ENCODE measurements at places on chromosomes 7 and 10. TPM values are rescaled to one million over a fixed set of nuclear protein-coding genes. Genes with fewer than 3 reads are reported as not detected.

- H3K4me1 ChIP-seq, result peaks cover 14% of the 10 kb centered on the region
- H3K27me3 ChIP-seq, result no peaks in the 10 kb centered on the region
- H3K27ac ChIP-seq, result no peak overlapping the region
- H3K36me3 ChIP-seq, result peaks cover 16% of the 10 kb centered on the region
- DNase-seq, result no peak
- no peak overlapping the region for H3K4me3 ChIP-seq
Measured at GRCh38 chr7:92778972-92779371, 57.4 kb downstream of the CDK6 start.

DNA sequence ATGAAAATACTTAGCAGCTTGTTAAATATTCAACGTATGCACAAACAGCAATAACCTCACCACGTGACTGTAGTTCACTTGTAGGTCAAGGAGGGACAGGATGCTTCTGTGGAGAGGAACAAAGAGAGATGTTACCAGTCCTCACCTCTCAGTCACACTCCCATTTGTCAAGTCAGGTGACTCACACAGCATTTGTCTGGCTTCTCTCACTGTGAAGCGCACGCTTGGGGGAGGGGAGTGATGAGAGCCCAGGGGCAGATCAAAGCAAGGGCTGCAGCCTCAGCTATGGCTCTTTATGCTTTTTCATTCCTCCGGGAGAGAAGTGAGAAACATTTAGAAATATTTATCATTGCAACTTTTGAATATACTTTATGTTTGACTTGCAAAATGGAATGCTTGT, 2.9 kb upstream of the RBM20 start:
- H3K27me3 ChIP-seq, result peaks cover 32% of the 10 kb centered on the region
- H3K36me3 ChIP-seq, result no peaks in the 10 kb centered on the region
- peak overlapping the region; percentile 43 for H3K4me3 ChIP-seq
- peak; percentile 96 for DNase-seq

KCNMA1 gene
- 1.2 TPM for total RNA-seq

AOC1 gene
- not detected for total RNA-seq

GRCh38 chr10:12929381-12929780, 72.1 kb downstream of the CCDC3 start:
- no peaks in the 10 kb centered on the region for H3K4me1 ChIP-seq
- no peaks in the 10 kb centered on the region for H3K27me3 ChIP-seq
- H3K27ac ChIP-seq, result no peak overlapping the region

DNA sequence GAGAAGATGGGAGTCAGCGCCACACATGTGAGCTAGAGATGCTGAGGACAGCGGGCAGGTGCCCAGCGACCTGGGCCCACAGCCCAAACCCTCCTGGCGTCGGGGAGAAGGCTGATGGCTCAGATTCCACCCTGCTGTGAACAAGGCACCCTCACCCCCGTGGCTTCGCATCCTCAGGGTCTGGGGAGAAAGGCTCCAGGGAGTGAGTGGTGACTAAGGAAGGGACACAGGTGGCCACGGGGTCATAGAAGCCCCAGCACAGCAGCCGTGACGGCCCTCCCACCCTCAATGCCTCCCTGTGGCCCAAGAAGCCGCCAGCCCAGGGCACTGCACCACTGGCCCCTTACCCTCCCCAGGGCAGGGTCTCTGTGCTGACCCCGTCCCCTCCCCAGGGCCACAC, 19.6 kb downstream of the INTS1 start:
- DNase-seq, result no peak
- H3K27ac ChIP-seq, result no peak overlapping the region
- peaks cover 15% of the 10 kb centered on the region for H3K36me3 ChIP-seq
- no peak overlapping the region for H3K4me3 ChIP-seq

DNA sequence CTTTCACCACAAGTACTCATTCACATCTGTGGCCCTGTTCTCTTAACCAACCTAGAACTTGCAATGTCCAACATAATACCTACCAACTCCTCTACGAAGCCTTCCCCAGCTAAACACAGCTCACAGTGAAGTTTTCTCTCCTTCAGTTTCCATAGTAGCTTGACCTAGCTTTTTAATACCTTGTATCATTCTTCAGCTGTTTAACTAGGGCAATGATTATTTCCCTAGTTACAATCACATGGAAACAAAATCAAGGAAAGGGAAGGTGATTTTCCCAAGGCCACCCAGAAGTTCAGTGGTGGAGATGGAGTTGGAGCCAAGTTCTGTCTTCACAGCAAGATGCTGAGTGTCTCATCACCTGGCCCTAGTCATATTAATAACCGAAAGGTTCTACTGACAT, 16.3 kb downstream of the CDHR3 start:
- H3K4me1 ChIP-seq, result no peaks in the 10 kb centered on the region
- no peaks in the 10 kb centered on the region for H3K36me3 ChIP-seq
- DNase-seq, result no peak
- no peak overlapping the region for H3K4me3 ChIP-seq
- H3K27ac ChIP-seq, result no peak overlapping the region

Data from endodermal cell (in vitro differentiated cells).